Stimulated activated CD4-positive, alpha-beta T cell treated with anti-CD3 and anti-CD28 coated beads, Interleukin-1b, Interleukin-23, amount 100 ng/mL, for 24 hours (primary cell): ENCODE measurements at places on chromosomes 2 and 18.
A peak's percentile ranks its signal among the peaks of the same experiment; 100 is the strongest.

GRCh38 chr2:6824962-6825361 lies 40.7 kb downstream of the CMPK2 start:
- DNase-seq: no peak

DNA sequence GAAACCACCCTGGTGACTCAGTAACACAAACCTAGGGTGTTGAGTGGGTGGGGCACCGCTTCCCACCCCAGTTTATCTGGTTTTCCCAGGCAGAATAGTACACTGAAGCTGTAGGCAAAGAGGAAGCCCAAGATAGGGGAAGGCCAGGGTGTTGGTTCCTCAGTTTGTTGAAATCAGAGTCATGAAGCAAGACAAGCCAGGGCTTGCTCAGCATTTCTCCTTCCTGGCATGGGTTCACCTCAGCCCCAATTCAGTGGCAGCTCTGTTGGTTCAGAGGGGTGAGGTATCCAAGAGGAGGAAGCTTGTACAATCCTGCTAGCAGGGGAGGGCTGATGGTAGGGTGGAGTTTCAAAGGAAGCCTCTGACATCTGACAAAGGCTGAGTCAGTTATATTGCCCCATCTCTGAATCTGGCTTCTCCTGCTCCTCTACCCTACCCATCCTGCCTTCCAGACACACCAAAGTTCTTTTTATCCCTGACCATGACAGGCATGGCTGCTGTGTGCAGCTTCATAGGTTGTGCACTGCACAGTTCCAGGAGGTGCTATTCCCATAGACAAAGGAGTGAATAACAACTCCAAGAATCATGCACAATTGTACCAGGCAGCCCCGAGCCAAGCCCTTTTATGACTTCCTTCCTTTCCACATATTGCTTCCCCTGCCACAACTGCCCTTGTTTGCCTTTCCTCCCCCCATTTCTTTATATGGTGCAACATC lies 24.9 kb upstream of the RAB10 start:
- DNase-seq: no peak

DNA sequence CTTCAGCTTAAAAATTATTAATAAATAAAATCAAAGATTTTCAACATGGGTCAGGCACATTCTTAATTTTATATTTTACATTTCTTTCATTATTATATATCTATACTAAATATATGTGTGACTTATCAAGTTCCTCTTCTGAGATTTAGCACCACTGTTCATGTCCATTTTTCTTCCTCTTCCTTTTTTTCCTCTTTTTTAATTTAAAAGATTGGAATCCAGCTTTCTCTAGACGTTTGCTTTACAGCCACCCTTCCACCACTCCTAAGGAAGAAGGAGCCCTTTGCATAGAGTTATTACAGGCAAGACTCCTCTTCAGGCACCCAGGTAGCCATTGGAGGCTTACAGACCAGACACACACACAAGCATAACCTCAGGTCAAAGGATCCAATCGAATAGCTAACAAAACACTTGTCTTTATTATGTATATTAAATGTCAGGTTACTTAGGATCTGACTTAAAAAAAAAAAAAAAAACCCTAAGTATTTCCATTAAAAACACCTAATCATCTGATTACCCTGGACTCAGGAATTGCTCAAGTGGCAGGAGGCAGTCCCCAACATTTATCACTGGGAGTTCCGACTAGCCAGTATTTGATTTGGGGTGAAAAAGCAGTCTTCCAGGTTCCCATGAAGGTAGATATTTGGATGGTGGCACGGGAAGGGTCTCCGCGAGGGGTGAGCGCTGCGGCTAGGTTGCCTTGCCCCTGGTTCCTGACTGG lies 2.4 kb upstream of the ZEB2 start:
- no peak for DNase-seq

GRCh38 chr2:218168635-218169462 lies 2.1 kb upstream of the CXCR1 start:
- DNase-seq: peak; percentile 51

DNA sequence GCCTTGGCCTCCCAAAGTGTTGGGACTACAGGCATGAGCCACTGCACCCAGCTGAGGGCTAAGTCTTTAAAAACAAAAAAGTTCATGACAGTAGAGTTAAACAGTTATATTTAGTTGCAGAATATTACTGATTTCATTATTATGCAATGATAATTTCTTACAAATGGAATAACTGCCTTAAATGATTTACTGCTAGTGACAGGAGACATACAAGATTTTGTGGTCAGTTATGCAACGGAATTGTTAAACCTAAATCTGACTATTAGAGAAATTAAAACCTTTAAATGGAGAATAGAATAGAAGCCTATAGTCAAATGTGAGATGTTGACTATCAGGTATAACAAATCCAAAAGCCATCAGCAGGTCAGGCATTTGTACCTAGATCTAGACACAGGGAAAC lies 10.3 kb upstream of the DNAJC10 start:
- DNase-seq: no peak

GRCh38 chr18:74146756-74147155 lies 878 bp downstream of the FBXO15 start:
- no peak for DNase-seq

DNA sequence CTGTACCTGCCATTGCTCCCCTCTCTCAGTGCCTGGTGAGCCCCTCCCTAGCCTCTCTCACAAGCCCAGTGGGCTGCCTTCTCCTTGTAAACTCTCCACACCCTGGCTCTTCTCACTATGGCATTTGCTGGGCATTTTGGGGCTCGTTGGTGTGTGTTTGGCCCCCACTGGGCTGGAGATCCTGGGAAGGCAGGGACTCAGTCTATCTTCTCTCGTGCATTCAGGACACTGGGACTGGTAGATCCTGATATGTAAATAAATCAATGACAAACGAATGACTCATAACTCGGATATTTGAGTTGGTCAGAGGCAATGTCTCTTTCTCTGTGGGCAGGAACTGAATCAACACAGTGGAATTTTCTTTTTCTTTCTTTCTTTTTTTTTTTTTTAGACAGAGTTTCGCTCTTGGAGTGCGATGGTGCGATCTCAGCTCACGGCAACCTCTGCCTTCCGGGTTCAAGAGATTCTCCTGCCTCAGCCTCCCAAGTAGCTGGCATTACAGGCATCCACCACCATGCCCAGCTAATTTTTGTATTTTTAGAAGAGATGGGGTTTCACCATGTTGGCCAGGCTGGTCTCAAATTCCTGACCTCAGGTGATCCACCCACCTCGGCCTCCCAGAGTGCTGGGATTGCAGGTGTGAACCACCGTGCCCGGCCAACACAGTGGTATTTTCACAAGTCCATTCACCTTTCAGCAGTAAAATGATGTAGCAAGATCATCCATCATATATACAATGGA lies 144.6 kb upstream of the SPRED2 start:
- no peak for DNase-seq

GRCh38 chr2:83970217-83970929 lies 488.7 kb downstream of the SUCLG1 start:
- no peak for DNase-seq

DNA sequence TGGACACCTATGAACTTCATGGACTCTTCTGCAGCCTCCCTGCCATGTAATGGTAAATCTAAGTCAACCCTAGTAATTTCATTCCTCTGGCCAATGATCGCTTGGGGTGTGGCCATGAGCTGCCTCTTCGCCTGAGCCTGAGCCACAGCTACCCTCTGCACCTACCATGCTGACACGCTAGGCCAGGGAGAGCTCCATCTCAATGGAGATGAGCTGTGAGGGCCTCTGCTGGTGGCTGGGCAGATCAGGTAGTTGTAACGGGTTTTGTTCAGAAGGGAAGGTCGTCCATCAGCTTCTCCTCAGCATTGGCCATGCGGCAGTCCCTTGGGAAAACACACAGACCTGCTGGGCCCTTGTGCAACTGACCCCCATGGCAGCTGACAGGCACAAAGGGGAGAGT lies 24.4 kb downstream of the MPHOSPH10 start:
- no peak for DNase-seq

DNA sequence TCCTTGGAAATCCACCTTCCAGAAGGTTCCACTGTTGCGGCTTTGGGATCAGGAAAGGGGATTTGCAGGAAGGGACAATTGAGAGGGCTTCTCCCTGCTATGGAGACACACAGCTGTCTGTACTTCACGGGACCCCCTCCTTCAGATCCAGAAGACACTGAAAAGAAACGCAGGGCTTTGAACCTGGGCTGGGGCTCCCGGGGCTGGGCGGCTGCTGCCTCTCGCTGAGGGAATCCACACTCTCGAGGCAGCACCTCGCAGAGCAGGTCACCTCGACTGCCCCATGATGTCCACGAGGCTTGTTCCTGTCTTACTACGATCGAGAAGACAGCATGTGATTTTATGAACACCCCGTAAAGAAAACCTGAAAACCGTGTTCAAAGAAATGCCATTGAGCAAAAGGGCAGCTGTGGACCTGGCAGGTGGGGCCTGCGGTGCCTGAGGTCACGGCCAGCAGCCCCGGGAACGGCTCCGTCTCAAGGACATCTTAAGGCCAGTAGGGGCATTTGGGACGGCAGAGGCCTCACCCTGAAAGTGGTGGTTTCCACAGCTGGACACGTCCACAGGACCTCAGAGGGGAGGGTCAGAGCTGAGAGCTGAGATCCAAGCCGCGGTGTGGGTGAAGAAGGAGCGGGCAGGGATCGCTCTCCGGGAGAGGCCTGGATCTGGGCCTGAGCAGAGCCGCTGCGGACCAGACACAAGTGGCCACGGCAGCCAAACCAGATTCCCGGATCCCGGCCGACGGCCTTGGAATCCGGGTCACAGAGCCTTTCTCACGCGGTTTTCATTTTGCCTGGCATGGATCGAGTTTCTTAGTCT lies 165.7 kb downstream of the RTP5 start:
- no peak for DNase-seq

- DNase-seq: no peak
These were observed 27.1 kb upstream of the SPTBN1 start for GRCh38 chr2:54429054-54429453.

DNA sequence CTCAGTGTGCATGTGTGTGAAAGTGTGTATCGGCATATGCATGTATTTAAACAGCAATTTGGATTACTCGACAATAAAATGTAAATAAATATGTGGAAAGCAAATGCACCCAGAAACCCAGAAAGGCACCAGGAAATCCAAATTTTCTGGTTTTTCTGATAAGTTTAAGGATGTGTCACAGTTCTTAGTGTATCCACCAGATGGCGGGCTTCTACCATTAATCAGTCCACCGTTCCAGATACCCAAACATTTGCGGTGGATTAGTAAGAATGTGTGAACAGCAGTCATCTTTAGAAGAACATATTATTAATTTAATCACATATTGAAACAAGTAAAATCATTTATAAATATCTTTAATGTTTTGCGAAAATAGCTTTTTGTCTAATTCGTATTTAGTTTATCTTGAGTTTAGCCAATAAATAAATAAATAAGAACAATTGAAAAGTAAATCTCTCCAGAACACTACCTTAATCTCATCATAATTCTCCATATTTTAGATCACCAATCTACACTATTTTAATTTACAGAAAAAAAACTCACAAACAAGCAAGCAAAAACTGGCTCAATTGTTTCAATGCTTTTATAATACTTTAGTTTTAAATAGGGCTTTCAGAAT lies 298.9 kb downstream of the DSEL start:
- peak; percentile 14 for DNase-seq

GRCh38 chr2:111239107-111239506 lies 118.4 kb downstream of the BCL2L11 start:
- no peak for DNase-seq

GRCh38 chr2:66433945-66434678 lies 813 bp upstream of the MEIS1 start:
- DNase-seq: no peak

DNA sequence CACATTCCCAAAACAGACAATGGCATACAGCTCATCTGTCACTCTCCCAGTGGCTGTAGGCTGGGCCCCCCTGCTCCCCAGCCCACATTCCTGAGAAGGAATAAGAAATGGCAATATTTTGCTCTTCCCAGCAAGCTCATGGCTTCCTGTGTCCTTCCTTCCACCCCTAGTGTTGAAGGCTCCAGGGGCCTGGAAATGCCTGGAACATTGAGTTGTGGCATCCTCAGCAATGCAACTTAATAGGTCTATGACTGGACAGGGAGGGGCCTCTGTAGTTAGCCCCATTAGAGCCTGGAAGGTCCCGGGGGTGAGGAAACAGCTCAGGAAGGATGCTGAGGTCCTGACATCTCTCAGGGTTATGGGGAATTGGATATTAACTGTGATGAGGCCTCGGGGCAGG lies 3.3 kb downstream of the KIF3C start:
- no peak for DNase-seq

- no peak for DNase-seq
These were observed 283.3 kb upstream of the VWC2L start for GRCh38 chr2:214127571-214127970.

- DNase-seq: no peak
These were observed 899 bp downstream of the SLC1A4 start for GRCh38 chr2:64989982-64990614.

- DNase-seq: no peak
These were observed 102.5 kb downstream of the CHN1 start for GRCh38 chr2:174902506-174903263.

GRCh38 chr2:15914596-15915385 lies 25.6 kb upstream of the MYCN start:
- DNase-seq: no peak

DNA sequence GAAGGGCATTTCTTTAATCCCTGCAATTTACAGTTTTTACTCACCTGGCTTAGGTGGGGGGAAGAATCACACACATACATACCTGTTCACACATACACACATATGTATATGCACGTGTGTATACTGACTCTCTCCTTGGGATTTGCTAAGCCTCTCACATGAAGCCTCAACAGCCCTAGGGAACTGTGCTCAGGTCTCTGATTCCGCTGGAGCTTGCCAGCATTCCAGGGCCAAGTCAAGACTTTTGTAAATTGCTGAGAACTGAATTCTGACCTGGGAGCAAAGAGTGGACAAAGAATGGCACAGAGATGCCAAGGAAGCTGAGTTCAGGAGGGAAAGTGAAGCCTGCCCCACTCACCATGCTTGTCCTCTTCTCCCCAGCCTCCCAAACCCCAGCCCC lies 177.3 kb downstream of the TMEM247 start:
- no peak for DNase-seq

DNA sequence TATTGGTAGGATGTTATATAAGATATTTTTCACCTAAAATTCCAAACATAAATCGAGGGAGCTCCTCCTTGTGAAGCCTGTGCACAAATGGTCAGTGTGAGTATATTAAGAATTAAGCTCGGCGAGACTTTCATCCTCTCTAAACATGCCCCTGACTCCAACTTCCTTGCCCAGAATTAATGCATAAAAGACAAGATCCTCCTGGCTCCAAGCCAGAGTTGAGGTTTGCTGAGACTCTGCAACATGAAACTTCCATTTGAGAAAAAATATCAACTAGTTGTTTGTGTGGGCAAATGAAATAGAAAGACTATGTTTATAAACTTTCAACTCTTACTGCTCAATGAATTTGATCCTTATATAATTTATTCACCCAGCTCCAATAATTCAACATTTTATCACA lies 68.1 kb downstream of the CCDC178 start:
- no peak for DNase-seq

DNA sequence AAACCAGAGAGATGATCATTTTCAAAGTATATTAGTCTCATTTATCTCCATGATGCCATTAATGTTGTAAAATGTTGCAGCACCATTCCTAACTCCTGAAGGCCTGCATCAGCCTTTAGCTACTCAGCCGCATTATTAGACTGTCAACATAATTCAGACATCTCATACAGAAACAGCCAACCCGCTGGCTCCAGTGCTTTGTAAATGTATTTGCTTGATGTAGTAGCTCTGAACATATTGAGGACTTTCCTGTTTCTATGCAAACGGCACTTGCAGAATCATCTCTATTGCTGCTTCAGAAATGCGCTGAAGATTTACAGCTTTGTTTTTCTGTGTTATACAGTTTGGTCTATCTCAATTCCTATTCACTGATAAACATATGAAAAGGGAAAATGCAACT lies 372.2 kb downstream of the DSEL start:
- DNase-seq: no peak

GRCh38 chr2:7118606-7119131 lies 201.5 kb downstream of the RNF144A start:
- no peak for DNase-seq
